CD4-positive, alpha-beta T cell treated with Interferon alpha-2 for 1 hour (primary cell): ENCODE measurements at places on chromosomes 1 and 21.

GRCh38 chr21:44867999-44868700, 5.3 kb downstream of the PTTG1IP start:
- DNase-seq = peak; percentile 74

- peak; percentile 73 for DNase-seq
Observed at GRCh38 chr1:16243936-16244649, 7.1 kb upstream of the CPLANE2 start.

DNA sequence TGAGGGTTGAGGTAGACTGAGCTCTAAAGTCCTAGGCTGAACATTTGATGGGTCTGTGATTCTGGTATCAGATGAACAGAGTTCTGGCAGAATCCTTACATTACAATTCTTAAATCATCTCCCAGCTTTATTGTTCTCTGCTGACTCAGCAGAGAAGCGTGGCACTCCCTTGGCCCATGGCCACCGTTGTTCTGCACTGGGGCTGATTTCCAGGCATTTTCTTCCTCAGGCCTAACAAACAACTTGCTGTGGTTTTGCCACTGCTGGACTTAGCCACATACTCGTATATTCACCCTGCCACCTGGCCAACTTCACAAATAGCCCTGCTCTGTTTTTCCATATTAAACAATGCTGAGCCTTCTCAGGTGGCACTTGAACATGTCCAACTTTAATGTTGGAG, 223.2 kb downstream of the TNR start:
- no peak for DNase-seq

GRCh38 chr1:177185209-177185608, 14.5 kb downstream of the BRINP2 start:
- DNase-seq = no peak

GRCh38 chr21:44408226-44408625, 47.1 kb upstream of the LRRC3 start:
- no peak for DNase-seq

- no peak for DNase-seq
Observed at GRCh38 chr21:39788383-39788782, 43.4 kb downstream of the IGSF5 start.

DNA sequence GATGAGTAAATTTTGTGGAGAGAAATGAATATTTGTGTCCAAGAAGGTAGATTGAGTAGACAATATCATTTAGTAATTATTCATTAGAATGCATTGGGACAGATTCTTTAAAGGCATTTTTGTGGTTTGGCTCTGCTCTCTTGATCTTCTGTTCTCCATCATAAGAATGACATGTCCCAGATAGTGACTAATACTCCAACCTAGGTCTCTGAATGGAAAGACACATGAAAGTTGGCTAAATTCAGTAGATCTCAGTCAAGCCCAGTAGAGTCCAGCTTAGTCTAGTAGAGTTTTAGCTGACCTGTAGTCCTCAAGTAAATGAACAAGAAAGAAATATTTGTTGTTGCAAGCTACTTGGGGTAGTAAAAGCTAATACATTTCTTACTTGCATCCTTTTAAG, 61.8 kb upstream of the DNAH14 start:
- no peak for DNase-seq

DNA sequence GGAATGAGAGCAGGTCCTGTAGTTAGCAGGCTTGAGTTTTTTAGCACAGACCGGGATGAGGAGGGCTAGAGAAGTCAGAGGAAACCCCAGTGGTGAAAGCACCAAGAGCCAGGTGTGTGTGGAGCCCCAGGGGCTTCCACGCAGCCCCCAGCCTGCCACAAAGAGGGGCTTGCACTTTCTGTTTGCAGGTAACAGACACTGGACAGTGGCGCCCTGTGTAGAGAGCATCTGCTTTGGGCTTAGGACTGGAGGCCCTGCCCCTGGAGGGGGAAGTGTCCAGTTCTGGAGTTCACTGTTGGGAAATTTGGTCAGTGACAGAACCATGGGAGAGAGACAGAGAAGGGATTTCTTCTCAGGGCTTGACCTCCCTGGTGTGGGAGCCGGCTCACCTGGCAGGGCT, 19.5 kb downstream of the AGT start:
- DNase-seq = no peak
